Effector CD4-positive, alpha-beta T cell (primary cell): ENCODE measurements at places on chromosomes 1 and 21.
A peak's percentile ranks its signal among the peaks of the same experiment; 100 is the strongest.

- DNase-seq = no peak
Measured at GRCh38 chr1:119815361-119815760, 4.1 kb upstream of the REG4 start.

GRCh38 chr21:36661511-36662309 is 37.2 kb upstream of the SIM2 start:
- DNase-seq = no peak

- DNase-seq = no peak
Measured at GRCh38 chr1:49765034-49765433, 258.7 kb downstream of the AGBL4 start.

- no peak for DNase-seq
Measured at GRCh38 chr1:24317956-24318614, 1.1 kb upstream of the GRHL3 start.

DNA sequence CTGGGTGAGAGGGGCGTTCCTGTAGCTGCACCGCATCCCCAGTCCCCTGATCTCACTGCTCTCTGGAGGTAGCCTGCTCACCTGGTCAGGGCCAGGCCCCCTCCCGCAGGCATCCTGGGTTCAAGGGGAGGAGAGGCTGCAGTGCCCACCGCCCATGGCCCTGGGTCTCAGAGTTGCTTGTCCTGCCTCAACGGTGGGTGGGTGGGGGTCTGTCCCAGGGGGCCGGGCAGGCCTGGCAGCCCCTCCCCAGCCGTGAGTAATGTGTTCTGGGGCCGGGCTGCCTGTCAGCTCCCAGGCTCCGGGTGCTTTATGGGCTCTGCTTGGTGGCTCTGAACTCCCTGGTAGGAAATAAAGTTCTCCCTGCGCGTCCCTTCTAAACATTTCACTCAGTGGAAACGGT is 126.9 kb downstream of the CASZ1 start:
- no peak for DNase-seq

- DNase-seq = no peak
Measured at GRCh38 chr1:65525266-65526048, 105.0 kb downstream of the LEPR start.

DNA sequence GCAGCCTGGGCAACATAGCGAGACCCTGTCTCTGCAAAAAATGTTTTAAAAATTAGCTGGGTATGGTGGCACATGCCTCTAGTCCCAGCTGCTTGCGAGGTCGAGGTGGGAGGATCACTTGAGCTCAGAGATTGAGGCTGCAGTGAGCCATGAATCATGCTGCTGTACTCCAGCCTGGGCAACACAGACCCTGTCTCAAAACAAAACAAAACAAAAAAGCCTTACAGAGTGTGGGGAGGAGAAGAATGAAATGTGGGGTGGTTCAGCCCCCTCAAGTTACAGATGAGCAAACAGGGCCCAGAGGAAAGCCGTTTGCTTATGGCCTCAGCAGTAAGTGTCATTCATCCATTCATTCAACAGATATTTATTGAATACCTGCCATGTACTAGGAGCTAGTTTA is 40.7 kb downstream of the RPS6KA1 start:
- no peak for DNase-seq

- no peak for DNase-seq
Measured at GRCh38 chr1:23566304-23566703, 7.0 kb upstream of the ID3 start.

DNA sequence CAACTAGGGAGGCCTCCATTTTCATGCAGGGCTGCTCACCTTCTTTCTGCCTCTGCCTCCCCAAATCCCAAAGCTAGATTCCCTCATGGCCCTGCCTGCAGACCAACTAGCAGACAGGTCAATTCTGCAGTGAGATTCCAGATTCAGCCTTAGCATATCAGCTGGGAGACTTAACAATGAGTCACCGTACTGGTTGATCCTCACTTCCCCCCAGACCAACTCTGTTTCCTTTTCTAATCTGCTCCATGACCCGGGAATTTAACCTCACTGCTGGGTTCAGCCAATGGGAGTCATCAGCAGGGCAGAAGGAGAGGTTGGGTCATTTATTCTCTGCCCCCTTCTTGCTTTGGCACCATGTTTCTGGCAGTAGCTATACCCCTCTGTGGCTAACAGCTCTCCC is 140.6 kb upstream of the GRIK3 start:
- no peak for DNase-seq

- peak; percentile 41 for DNase-seq
Measured at GRCh38 chr1:151934048-151934493, 24.8 kb upstream of the THEM4 start.

GRCh38 chr1:191912517-191912916 is 245.7 kb upstream of the RGS18 start:
- DNase-seq = no peak

GRCh38 chr1:206946261-206946660 is at the start of gene PIGR:
Gene PIGR (minus strand): TSS chr1:206946466. CDS start chr1:206940531, 5,935 bp downstream.
- no peak for DNase-seq

GRCh38 chr1:180926164-180926981 is 13.7 kb downstream of the KIAA1614 start:
- no peak for DNase-seq

- DNase-seq = no peak
Measured at GRCh38 chr1:212816567-212817278, 25.0 kb downstream of the TATDN3 start.

DNA sequence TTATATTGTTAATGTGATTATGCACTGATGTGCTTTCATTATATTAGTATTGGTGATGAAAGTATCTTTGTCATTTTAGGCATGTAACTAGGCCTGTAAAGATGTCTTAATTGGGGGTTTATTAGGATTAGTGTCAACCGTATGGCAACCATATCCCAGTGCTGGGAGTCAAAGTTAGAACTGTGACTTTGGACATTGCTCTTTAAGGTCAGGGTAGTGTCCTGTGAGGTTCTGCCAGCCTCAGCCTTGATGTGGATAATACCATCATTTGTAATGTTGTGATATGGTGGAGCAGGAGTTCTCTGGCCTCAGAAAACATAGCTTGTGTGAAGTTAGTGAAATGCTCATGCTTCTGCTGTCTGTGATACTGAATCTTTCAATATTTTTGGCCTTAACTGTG is 59.4 kb downstream of the LAMC1 start:
- DNase-seq = no peak

GRCh38 chr1:179589509-179589908 is 2.1 kb upstream of the TDRD5 start:
- no peak for DNase-seq

DNA sequence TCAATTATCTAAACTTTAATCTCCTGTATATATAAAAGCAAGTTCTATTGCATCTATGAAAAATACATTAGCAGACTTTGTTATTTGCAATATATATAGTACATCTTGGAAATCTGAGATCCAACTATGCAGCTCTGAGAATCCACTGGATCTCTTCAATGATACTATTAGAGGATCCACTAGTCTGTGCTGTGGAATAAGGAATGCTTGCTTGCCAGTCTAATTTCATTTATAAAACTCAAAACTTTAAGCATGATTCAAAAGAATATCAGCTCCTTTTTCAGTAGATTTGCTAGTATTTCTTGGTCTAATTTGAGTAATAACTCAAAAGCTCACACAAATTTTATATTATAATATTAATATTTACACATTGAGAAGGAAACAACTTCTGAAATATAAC is 115.1 kb downstream of the SPATA6 start:
- no peak for DNase-seq

- no peak for DNase-seq
Measured at GRCh38 chr1:163169553-163169952, 33.2 kb downstream of the RGS5 start.

GRCh38 chr1:7294636-7295035 is 476.5 kb upstream of the VAMP3 start:
- DNase-seq = no peak

DNA sequence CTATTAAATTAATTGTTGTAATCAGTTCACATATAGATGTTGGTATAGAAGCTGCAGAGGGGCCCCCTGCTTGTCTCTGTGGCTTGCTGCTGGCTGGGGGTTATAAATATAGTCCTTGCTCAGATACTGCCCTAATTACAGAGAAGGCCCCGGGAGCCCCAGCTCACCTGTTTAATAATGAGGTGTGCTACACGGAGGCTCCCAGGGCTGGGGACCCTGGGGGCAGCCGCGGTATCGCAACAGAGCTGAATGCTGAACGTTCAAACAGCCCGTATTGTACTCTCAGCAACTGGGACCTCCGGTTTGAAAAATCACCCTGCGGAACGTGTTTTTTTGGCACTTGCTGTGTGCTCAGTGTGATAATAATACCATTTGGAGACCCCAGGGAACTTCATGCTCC is 309.3 kb downstream of the CAMTA1 start:
- no peak for DNase-seq

GRCh38 chr1:193543259-193543658 is 356.8 kb upstream of the B3GALT2 start:
- DNase-seq = no peak

- DNase-seq = no peak
Measured at GRCh38 chr1:201545851-201546492, 7.0 kb downstream of the NAV1 start.

DNA sequence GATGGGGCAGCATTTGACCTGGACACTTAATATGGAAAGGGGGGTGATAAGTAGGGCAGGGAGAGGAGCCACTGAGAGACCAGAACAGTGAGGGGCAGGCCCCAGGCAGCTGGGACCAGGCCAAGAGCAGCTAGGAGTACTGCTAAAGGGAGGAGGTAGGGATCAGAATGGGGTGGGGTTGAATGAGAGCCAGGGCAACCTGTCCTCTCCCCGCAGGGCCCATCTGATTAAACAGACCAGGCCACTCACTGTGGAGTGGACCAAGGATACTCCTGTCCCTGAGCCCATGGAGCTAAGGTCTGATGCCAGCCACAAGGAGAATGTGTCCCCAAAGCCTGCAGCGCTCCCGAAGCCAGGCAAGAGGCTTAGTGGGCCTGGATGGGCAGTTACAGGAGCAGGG is 2.1 kb downstream of the C1orf167 start:
- DNase-seq = no peak

GRCh38 chr1:39572379-39573096 is 4.1 kb downstream of the PABPC4 start:
- no peak for DNase-seq

DNA sequence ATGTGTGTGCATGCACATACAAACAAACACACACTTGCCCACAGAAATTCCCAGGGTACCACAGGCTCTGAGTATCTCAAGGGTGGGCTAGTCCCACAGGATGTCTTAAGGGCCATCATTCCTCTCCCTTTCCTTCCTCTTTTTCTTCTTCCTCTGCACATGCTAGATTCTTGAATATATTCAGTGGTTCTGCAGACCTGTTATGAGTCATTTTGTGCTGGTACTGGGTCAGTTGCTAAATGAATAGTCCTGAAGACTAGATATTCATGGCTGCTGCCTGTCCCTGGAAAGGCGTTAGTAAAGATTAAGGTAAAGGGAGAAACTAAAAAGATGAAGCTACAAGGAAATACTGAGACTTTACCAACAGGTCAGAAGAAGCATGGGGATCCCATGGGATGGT is 256.7 kb upstream of the KIAA0040 start:
- no peak for DNase-seq

GRCh38 chr21:36104317-36105300 is 30.3 kb upstream of the CBR3 start:
- peak; percentile 19 for DNase-seq

- no peak for DNase-seq
Measured at GRCh38 chr1:56897150-56898004, 42.8 kb downstream of the C8A start.

- no peak for DNase-seq
Measured at GRCh38 chr1:59638231-59638711, 176.5 kb upstream of the HOOK1 start.

DNA sequence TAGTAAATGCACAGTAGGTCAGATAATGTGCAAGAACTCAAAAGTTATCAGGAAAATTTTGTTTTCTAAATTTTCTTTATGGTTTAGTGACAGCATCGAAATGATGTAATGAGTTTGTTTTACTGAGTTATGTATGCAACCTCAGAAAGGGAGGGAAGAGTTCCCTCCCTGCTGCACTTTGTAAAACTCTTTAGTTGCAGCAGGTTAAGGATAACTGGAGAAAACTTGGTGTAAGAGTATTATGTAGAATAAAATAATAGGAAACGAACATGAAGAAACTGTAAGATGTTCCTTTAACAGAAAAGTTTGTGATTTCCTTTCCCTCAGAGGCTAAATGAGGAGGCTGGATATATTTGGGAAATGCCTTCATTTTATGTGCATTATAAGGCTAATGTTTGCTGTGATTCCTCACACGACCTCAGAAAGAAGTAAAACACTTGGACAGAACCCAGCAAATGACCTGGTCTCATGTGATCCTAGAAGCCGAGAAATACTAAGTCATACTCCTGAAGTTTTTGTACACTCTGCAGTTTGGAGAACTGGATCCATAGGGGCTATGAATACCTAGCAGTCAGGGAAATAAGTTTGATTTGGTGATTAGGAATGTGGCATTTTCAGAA is 35.4 kb downstream of the ADGRL2 start:
- no peak for DNase-seq

DNA sequence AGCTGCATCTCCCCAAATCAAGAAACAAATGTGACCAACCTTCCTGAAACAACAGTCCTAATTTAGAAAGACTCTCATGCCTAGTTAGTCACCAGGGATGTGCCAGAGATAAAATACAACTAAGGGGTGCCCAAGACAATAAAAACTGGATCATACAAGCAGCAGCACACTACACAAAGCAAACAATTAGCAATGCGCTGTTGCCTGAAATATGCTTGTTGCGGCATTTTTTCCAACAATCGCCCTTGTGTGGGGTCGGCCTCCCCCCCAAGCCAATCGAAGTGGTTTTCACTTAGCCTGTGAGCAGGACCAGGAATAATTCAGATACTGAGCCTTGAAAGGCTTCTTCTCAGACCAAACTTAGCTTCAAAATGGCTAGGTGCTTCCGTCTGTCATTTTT is 1.4 kb upstream of the STMN1 start:
- no peak for DNase-seq

DNA sequence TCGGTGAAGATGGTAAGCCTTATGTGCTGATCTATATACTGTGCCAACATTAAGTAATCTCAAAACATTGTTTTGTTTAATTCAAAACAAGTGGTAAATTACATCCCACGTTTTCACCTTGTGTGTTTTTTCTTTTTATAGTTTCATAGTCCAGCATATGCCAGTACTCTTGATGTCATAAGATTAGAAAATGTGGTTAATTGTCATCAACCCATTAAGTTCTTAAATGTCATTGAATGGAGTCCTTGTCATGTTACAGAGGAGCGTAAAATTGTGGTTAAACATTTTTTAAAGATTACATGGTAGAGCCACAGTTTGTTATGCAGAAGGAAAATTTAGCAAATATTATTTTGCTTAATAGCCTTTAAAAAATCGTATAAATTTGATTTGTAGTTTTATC is 93.1 kb downstream of the FNBP1L start:
- no peak for DNase-seq

- no peak for DNase-seq
Measured at GRCh38 chr1:11841245-11842153, 6.1 kb downstream of the NPPA start.

DNA sequence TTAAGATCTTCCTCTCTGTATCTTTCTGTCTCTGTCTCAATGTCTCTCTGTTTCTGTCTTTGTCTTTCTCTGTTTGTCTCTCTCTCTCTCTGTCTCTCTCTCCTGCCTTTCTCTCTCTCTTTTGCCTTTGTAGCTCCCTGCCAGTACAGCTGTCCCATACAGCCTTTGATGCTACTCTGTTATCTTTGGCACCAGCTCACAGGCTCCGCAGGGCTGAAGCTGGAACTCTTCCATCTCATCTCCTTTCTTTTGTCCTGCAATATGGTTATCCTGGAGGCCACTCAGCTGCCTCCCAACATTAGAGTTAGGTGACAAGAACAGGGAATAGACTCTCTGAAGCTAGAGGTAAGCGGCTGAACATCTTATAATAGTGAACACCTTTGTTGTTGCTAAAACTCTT is 354.3 kb upstream of the NEGR1 start:
- no peak for DNase-seq
